ENCODE measurements at places on chromosomes 2 and 18.

GRCh38 chr2:102494570-102494969, 21.5 kb downstream of the SLC9A4 start:
- H3K36me3 ChIP-seq: no peaks in the 10 kb centered on the region
- peaks cover 22% of the 10 kb centered on the region for H3K27me3 ChIP-seq
- no peak overlapping the region for H3K27ac ChIP-seq
- H3K4me1 ChIP-seq: peaks cover 4% of the 10 kb centered on the region
- no peak overlapping the region for H3K4me3 ChIP-seq
- DNase-seq: no peak

- no peaks in the 10 kb centered on the region for H3K36me3 ChIP-seq
- peaks cover 14% of the 10 kb centered on the region for H3K27me3 ChIP-seq
- H3K4me1 ChIP-seq: no peaks in the 10 kb centered on the region
- H3K27ac ChIP-seq: no peak overlapping the region
- H3K4me3 ChIP-seq: no peak overlapping the region
- no peak for DNase-seq
Observed at GRCh38 chr2:222057347-222058073, 241.3 kb downstream of the PAX3 start.

- H3K4me3 ChIP-seq: no peak overlapping the region
- peaks cover 35% of the 10 kb centered on the region for H3K27me3 ChIP-seq
- peaks cover 36% of the 10 kb centered on the region for H3K4me1 ChIP-seq
Observed at GRCh38 chr2:111031546-111032478, 88.9 kb upstream of the BCL2L11 start.

GRCh38 chr2:192390401-192390800, 195.7 kb upstream of the TMEFF2 start:
- DNase-seq: no peak
- H3K4me3 ChIP-seq: no peak overlapping the region
- no peaks in the 10 kb centered on the region for H3K4me1 ChIP-seq
- H3K36me3 ChIP-seq: no peaks in the 10 kb centered on the region
- no peaks in the 10 kb centered on the region for H3K27me3 ChIP-seq
- no peak overlapping the region for H3K27ac ChIP-seq

- H3K27ac ChIP-seq: peak overlapping the region; percentile 51
- no peaks in the 10 kb centered on the region for H3K27me3 ChIP-seq
- no peak overlapping the region for H3K4me3 ChIP-seq
Observed at GRCh38 chr2:196131384-196131937, 39.9 kb downstream of the STK17B start.

GRCh38 chr2:159553727-159554126, 62.6 kb downstream of the BAZ2B start:
- no peaks in the 10 kb centered on the region for H3K27me3 ChIP-seq
- no peak overlapping the region for H3K4me3 ChIP-seq
- H3K36me3 ChIP-seq: no peaks in the 10 kb centered on the region
- no peak overlapping the region for H3K27ac ChIP-seq
- H3K4me1 ChIP-seq: no peaks in the 10 kb centered on the region

GRCh38 chr2:132604561-132604960, 65.4 kb downstream of the LYPD1 start:
- no peaks in the 10 kb centered on the region for H3K27me3 ChIP-seq
- no peak for DNase-seq
- no peaks in the 10 kb centered on the region for H3K36me3 ChIP-seq
- H3K4me3 ChIP-seq: no peak overlapping the region

Measured in activated T-helper 2 cell treated with anti-CD3 and anti-CD28 coated beads, Interferon-gamma antibody, Interleukin-2, Interleukin-4, amounts not matched to agents 10 μg/mL and 5 μg/mL and 100 μg/mL, durations not matched to agents 14 hours and 24 hours and 36 hours (primary cell).